ENCODE measurements at places on chromosomes 11 and 22.

- DNase-seq, result no peak
Measured at GRCh38 chr11:39960206-39960605, 1499.2 kb downstream of the LRRC4C start.

DNA sequence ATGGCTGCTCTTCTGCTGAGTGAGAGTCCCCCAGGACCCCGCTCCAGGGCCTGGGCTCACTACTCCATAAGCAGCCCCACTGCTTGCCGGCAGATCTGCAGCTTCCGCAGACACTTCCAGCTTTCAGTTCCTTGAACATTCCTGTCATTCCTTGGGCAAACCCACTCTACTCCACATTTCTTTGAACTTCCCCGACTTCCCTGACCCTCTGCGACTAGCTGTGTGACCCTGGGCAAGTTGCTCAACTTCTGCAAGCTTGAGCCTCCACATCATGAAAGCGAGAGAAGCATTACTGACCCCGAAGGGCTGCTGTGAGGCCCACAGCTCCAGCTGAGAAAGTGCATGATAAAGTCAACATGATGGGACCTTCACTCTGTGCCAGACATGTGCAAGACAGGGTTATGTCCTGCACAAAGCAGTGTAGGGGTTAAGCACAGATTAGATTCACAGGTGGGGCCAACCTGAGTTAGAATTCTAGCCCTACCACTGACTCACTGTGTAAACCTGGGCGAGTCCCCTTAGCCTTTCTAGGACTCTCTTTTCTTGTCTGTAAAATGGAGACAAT, 51.8 kb downstream of the THAP12 start:
- no peak for DNase-seq

GRCh38 chr22:37618072-37618656, 9.5 kb downstream of the GGA1 start:
- DNase-seq, result no peak

DNA sequence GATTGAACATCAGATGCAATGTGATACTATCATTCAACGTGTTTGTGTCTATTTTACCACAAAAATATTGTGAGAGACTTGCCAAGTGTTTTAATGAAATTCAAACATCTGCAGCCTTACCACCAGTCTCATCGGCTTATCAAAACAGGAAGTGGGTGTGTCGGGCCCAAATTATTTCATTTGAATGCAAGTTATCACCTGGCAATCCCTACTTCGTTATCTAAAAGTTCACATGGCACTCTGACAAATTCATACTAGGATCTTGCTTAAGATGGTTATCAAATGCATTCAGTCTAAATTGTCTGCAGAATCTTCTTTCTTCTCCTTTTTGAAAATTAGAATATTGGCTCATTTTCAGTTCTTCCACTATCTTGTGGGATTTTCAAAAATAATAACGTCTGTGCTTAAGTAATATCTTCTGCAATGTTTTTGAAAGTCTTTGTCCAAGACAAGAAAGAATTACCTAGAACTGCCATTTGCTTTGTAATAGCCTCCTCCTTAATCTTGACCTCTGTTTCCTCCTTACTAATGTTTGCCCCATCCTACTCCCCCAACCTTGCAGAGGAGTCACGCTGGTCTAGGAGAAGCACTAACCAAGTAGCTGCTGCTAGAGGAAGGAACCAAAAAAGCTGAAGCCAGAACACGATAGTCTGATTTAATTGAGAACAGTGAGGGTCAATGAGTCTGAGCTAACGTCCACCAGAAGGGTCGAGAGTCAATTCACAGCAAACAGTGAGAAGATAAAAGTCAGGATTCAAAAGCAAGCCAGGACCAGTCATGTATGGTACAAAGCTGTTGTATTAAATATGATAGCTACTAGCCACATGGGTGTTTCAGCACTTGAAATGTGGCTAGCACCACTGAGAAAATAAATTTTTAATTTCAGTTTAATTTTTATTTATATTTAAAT, 10.2 kb upstream of the BIRC3 start:
- no peak for DNase-seq

GRCh38 chr11:61828629-61829407, 718 bp downstream of the FADS2 start:
- DNase-seq, result no peak

GRCh38 chr22:40976866-40977700, 25.9 kb downstream of the RBX1 start:
- DNase-seq, result no peak

DNA sequence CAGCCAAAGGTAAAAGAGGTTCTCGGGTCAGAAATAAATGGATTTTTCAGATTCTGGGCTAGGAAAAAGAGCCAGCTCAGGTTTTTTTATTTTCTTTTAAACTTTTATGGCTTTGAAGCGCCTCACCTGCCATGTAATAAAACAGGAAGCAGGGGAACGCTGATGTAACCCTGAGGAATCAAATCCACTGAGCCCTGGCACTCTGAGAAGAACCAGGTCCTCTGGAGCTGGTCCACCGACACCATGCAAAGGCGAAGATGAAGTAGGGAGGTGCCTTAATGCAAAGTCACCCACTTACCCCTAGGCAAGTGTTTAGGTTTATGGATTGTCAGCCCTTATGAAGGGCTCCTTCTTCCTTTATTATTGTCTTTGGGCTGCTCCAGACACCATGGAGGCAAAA, 1.6 kb downstream of the PAMR1 start:
- DNase-seq, result no peak

DNA sequence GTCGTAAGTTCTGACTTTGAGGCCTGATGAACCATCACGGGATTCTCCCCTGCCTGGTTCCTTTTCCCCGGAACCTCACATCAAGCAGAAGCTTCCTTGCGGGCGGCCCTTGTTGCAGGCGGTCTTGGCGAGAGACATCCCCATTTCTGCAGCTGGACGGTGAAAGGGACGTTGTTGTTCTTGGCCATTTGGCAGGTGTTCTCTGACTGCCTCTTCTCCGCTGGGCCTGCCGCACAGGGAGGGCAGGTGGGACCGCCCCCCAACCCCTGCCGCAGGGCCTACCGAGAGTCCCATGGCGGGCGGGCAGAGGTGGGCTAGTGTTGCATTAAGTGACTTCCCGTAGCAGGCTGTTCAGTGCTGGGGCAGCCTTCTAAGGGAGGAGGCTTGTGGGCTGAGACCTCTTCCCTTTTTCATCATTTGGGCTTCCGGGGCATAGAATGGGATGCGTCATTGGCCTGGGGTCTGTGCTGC, 26.9 kb upstream of the GRAMD4 start:
- no peak for DNase-seq

- no peak for DNase-seq
Measured at GRCh38 chr11:64604458-64605243, 13.6 kb downstream of the SLC22A12 start.

GRCh38 chr11:77598195-77598594, 8.4 kb downstream of the AQP11 start:
- no peak for DNase-seq

- no peak for DNase-seq
Measured at GRCh38 chr11:1822648-1823375, 12.0 kb upstream of the SYT8 start.

GRCh38 chr11:9796266-9796665, 132.4 kb downstream of the SWAP70 start:
- DNase-seq, result no peak

GRCh38 chr11:78420796-78421209, 3.2 kb upstream of the GAB2 start:
- peak; percentile 37 for DNase-seq

- DNase-seq, result no peak
Measured at GRCh38 chr11:133041928-133042882, 490.1 kb downstream of the OPCML start.

- DNase-seq, result no peak
Measured at GRCh38 chr11:72406540-72407527, 27.5 kb downstream of the CLPB start.

- DNase-seq, result no peak
Measured at GRCh38 chr11:103407641-103408040, 298.4 kb downstream of the DYNC2H1 start.

DNA sequence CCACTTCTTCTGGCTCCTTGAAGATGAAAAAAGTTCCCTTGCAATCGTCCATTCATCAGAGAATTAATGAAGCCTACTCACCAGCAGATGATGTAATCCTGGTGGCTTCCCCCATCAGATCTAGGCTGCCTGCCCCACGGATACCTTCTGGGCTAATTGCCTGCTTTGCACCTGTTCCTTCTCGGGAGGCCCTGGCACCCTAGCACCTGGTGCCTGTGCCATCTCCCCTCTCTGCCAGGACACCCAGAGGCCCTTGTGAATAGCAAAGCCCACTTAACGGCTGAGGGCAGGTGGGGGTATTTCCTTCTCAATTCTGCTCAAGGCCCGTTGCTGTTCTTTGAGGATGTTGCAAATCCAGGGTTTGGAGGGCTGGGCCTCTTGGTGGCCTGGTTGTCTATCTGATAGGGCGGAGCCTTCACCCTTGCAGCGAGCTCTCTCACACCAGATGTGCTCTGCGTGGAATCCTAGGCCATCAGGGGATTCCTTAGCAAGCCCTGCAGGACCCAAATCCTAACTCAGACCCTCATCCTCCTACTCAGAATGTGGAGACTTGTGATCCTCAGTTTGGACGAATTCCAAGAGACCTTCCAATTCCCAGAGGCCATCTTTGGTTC, at the start of gene LMO2:
TSS of gene LMO2 (minus strand) at position 363 of the 614 bp plus-strand sequence. CDS start 22,360 bp downstream, outside the sequence.
- no peak for DNase-seq

- DNase-seq, result no peak
Measured at GRCh38 chr11:111179184-111179910, 66.2 kb upstream of the POU2AF2 start.

- no peak for DNase-seq
Measured at GRCh38 chr11:47668665-47669064, 26.3 kb upstream of the MTCH2 start.

- DNase-seq, result no peak
Measured at GRCh38 chr11:35678975-35679374, 16.4 kb downstream of the TRIM44 start.

GRCh38 chr22:41976070-41976901, 7.0 kb downstream of the SEPTIN3 start:
- DNase-seq, result no peak

DNA sequence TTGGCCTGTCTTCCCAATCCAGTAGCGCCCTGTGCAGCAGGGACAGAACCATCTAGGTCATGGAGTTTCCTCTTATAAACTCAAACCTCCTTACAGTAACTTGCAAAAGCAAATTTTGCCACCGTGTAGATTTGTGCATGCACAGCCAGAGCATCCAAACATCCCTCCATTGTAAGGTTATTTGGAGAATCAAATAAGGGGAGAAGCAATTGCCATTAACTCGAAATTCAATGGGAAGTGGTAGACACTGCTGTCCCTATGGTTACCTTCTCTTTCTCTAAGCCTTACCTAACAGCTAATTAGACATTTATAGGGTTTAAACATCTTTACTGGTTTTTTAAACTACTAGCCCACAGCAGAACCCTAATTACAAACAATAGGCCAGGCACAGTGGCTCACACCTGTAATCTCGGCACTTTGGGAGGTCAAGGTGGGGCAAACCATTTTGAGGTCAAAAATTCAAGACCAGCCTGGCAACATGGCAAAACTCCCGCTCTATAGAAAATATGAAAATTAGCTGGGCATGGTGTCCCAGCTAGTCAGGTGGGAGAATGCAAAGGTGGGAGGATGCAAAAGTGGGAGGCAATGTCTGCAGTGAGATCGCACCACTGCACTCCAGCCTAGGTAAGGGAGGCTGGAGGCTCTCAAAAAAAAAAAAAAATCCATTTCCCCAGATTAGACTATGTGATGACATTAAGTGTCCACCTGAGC, 6.6 kb downstream of the HSPA8 start:
- no peak for DNase-seq

DNA sequence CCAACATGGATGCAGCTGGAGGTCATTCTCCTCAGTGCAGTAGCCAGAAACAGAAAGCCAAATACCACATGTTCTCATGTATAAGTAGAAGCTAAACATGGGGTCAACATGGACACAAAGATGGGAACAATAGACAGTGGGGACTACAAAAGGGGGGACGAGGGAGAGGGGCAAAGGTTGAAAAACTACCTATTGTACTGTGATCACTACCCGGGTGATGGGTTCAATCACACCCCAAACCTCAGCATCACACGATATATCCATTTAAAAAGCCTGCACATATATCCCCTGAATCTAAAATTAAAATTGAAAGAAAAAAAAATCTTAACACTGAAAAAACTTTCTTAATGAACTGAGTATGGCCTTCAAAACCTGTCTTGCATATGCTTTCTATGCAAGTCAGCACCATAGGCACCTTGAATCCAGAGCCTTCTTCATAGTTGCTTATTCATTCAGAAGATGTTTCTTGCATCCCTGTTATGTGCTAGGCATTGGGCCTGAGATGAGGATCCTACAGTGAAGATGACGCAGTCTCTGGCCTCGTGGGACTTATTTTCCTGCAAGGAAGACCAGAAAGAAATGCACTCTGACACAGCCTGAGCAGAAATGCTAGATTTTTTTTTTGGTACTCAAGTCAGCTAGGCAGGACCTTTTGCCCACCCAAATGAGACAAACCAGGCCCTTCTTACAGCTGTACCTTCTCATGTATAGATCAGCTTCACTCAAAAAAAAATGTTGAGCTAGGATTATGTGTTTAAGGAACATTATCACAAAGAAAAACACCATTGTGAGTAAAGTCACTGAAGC, 21.0 kb downstream of the NNMT start:
- no peak for DNase-seq

GRCh38 chr11:27524155-27524554, 17.6 kb upstream of the LIN7C start:
- DNase-seq, result peak; percentile 11

DNA sequence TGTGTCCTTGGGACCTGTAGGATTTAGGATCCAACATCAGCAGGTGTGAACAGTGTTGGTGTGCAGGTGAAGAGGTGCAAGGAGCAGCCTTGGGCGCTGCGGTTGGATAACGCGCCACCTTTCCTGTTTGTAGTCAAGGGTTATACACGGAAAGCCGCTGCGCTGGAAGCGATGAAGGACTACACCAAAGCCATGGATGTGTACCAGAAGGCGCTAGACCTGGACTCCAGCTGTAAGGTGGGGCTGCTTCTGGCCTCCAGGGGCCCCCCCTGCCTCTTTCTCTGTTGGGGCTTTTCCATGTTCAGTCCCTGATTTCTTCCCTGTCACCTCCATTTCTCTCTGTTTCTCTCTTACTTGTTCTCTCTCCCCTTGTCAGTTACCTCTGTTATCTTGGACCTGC, 3.5 kb upstream of the FERMT3 start:
- DNase-seq, result no peak

DNA sequence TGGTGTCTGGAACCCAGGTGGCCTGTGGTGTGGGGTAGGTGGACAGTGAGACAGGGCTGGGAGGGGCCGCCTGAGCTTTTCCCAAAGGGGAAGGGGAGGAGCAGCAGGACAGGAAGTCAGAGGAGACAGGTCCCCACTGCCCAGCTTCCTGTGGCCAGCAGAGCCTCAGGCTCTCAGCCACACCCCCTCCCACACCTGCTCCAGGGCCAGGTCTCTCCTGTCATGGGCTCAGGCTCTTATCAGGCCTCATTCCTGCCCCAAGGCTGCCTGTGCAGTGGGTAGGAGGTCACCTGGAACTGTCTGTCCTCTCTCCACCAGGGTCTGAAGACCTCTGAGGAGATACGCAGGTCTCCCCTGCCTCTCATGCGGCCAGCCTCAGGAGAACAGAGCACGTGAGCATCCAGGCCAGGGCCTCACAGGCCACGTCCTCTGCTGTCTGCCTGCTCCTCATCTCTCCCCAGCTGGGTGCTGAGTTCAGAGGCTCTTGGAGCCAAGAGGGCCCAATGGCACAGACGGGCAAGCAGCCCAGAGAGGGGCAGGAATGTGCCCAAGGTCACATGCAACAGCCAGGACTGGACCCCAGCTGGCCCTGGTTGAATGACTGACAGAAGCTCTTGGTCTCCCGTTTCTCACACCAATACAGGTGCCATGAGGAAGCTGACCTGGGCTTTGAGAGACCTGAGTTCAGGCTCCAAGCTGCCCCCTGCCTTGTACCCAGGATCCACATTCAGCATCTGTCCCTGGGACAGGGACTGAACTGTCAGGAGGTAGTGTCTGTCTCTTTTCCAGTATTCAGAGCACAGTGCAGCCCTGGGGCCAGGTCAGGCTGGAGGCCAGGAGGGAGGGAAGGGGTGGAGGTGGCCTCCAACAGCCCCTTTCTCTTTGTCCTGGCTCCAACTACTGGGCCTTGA, 16.7 kb downstream of the STARD10 start:
- DNase-seq, result no peak
